ENCODE measurements at places on chromosomes 2 and 18.
A peak's percentile ranks its signal among the peaks of the same experiment; 100 is the strongest.

- no peak for DNase-seq
Measured at GRCh38 chr2:212050871-212051270, 487.7 kb downstream of the ERBB4 start.

DNA sequence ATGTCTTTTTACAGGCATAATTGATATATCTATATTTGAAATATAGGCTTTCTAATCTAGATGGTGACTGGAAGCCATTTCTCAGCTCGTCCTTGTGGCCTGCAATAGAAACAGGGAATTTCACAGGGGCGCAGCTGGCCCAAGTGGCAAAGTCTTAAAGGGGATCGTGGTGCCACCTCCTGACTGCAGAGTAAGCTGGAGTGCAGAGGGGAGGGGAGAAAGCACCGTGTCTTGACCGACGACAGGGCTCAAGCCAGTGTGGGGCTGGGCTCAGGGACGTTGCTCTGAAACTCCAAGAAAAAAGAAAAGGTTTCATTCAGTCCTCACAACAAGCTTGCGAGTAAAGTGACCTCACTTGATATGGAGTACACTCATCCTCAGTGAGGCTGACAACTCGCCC lies 255.1 kb downstream of the DCDC2C start:
- DNase-seq: no peak

GRCh38 chr2:88698027-88698413 lies 6.5 kb downstream of the RPIA start:
- no peak for DNase-seq

- DNase-seq: peak; percentile 96
Measured at GRCh38 chr2:167140767-167141166, 252.5 kb downstream of the XIRP2 start.

DNA sequence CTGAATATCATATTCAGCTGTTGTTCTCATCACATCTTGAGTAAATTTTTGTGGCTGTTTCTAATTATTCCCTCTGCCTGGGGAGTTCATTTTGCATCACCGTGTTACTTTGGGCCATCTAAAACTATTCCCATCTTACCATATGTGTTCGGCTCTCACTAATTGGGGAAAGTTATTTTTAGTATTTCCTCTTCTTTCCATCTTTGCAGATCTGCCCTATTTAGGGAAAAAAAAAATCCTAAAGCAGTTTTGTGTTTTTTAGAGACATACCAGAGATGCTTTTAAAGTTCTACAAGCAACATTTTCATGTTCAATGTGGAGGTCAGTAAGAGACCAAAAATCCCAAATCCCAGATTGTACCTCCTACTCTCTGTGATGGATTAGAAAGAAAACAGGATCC lies 111.3 kb upstream of the NDUFV2 start:
- peak; percentile 84 for DNase-seq

DNA sequence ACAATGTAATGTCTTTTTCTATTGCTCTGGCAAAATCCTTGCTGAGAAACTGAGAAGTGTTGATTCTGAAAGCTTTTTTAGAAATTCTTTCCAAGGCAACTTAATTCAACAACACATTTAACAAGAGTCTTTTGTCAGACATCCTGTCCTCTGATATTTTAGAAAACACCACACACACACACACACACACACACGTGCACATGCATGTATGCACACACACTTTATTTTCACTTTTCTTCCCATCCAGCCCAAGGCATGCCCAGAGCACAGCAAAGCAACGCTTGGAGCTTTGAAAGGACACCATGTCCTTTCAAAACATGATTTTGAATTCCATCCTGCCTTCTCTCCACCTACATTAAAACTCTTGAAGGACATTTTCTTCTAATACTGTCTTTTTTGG lies 116.1 kb downstream of the ATL2 start:
- no peak for DNase-seq

GRCh38 chr18:56030060-56030459 lies 442.1 kb upstream of the TCF4 start:
- no peak for DNase-seq

DNA sequence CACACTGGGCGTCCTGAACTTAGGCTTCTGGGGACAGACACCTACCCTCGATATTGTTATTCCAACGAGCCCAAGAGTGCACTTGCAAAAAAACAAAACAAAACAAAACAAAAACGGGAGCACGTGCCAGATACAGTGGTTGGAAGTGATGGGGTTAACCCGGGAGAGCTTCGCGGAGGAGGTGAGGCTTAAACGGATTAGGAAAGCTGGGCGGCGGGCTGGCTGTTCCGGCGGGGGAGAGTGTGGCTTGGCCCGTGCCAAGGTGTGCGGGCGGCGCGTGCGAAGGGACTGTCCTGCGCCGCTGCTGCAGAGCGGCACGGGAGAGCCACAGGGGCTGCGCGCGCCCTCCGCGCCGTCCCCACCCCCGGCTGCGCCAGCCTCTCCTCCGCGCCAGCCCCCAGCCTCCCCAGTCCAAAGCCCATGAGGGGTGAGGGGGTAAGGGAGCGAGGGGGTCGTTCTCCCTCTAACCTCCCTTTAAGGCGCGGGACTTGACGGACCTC lies 1.5 kb upstream of the SLC30A3 start:
- DNase-seq: no peak

DNA sequence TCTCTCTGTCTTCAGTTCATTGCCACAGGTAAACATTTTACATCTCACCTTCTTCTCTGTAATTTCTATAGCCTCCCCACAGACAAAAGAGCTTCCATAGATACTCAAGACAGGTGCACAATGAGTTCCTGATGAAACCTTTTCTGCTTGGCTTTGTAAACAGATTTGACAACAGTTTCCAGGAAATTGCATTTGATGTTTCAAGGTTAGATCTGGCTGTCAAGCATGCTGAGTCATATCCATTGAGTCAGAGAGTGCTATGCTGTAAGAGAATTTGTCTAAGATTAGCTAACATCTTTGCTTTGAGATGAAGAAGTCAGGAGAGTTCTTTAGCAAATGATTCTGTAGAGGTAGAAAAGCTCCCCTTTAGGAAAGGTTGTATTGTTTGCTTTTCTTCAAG lies 40.6 kb upstream of the MAP2 start:
- peak; percentile 68 for DNase-seq

- DNase-seq: no peak
Measured at GRCh38 chr2:106581328-106581727, 94.2 kb downstream of the CD8B2 start.

GRCh38 chr2:38654528-38655381 lies 11.2 kb upstream of the GALM start:
- DNase-seq: no peak

DNA sequence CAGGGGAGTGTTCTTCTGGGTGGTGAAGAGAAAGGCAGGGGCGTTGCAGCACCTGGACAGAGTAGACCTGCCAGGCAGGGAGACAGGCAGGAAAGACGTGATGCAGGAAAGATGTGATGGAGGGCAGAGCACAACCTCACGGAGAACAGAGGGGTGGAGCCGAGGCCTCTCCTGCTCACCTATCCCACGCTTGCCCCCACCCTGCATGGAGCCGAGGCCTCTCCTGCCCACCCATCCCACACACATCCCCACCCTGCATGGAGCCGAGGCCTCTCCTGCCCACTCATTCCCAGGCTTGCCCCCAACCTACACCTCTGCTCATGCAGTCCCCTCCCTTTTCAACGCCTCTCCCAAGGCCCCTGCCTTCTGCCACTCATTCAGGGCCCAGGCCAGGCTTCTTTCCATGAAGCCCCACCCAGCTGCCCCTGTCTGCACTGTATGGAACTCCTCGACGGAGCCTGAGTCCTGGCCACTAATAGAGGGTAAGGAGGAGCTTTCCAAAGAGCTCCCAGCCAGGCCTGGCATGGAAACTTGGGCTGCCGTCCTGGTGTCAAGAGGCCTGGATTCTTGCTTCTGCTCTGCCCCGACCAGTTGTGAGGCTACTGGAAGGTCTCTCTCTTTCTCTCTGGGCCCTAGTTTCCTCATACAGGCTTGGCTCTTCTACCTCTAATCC lies 32.0 kb upstream of the LOXHD1 start:
- DNase-seq: no peak

All from fibroblast of skin of right biceps (primary cell).